Epithelial cell of proximal tubule (primary cell): ENCODE measurements at places on chromosomes 7 and 10. TPM values are rescaled to one million over a fixed set of nuclear protein-coding genes. Genes with fewer than 3 reads are reported as not detected.

- DNase-seq: no peak
Measured at GRCh38 chr7:42744746-42745145, 167.1 kb downstream of the C7orf25 start.

UTF1 gene
- total RNA-seq: not detected in 2 replicates

DNA sequence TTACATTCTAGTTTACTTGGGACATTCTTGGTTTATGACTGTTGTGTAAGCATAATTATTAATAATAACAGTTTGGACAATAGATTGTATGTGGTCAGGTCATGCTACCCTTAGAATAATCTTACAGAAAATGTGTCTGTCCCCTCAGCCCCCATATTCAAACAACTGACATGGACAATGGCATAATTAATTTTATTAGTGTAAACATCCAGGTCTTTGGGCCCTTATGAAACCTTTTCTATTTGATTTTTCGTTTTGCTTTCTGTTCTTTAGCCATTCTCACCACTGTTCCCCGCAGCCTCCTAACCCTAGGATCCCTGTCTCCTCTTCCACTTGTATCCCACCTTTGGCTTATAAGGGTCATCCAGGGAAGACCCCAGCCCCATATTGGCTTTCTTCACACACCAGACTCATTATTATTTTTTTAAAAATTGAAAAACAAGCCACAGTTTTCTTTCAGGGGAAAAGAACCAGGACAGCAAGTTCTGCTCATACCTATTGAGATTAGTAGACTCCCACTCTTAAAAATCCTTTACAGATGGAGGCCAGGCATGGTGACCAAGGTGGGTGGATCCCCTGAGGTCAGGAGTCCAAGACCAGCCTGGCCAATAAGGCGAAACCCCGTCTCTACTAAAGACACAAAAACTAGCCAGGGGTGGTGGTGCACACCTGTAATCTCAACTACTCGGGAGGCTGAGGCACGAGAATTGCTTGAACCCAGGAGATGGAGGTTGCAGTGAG, 11.5 kb downstream of the VIM start:
- no peak for DNase-seq

GRCh38 chr10:101569622-101570427, 18.2 kb downstream of the POLL start:
- no peak for DNase-seq

- peak; percentile 55 for DNase-seq
Measured at GRCh38 chr7:66047426-66047825, 28.2 kb upstream of the ASL start.

GRCh38 chr7:20408467-20408826, 77.7 kb downstream of the ITGB8 start:
- no peak for DNase-seq

NUDT1 gene
- 39.1 and 65.9 TPM in 2 replicates for total RNA-seq

- DNase-seq: no peak
Measured at GRCh38 chr7:129176916-129177710, 11.3 kb upstream of the SMO start.

FOXI2 gene
- total RNA-seq: not detected in 2 replicates

- DNase-seq: no peak
Measured at GRCh38 chr10:101666083-101666482, 28.9 kb downstream of the FBXW4 start.

DNA sequence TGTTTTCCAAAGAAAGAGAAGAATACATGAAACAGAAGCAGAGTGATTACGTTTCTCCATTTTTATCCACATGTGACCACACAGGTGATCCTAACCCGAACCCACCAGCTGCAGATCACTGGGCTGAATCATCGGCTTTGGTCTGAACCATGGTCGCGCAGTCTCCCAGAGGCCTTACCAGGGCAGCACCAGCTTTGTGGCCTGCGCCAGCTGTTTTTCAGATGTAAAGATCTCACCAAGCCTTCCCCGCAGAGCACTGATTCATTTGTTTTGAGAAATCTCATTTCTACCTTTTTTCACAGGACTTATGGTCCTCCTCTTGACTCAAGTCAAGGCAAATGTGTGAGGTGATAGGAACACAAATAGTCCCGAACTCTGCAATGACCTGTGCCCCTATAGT, 207.0 kb upstream of the PPP2R2D start:
- DNase-seq: no peak

GRCh38 chr10:66755474-66755873, 170.4 kb upstream of the LRRTM3 start:
- DNase-seq: no peak

DNA sequence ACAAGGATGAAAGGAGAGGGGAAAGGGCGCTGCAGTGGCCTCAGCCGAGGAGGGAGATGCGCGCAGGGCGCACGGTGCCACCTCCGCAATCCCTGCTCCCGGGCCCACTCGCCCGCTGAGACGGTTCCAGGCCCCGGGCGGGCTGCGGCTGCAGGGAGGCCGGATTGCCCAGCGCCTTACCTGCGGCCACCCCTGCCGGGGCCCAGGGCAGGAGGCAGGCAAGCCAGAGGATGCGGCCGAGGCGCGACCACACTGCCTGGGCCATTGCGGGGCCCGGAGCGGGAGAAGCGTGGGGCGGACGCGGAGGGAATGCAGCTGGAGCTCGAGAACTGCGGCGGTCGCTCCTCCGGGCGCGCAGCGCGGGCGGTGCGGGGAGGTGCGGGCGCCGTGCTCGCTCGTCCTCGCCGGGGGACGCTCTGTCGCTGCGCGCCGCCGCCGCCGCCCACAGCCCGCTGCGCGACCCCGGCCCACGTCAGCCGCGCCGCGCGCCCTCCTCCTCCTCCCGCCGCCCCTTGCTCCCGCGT, at the start of gene TMEM130:
Gene TMEM130 (minus strand): TSS at position 418 of the 524 bp plus-strand sequence. CDS start 153 bp downstream, at position 265.
- no peak for DNase-seq

GRCh38 chr7:30225863-30226613, 58.4 kb upstream of the ZNRF2 start:
- DNase-seq: peak; percentile 56

DNA sequence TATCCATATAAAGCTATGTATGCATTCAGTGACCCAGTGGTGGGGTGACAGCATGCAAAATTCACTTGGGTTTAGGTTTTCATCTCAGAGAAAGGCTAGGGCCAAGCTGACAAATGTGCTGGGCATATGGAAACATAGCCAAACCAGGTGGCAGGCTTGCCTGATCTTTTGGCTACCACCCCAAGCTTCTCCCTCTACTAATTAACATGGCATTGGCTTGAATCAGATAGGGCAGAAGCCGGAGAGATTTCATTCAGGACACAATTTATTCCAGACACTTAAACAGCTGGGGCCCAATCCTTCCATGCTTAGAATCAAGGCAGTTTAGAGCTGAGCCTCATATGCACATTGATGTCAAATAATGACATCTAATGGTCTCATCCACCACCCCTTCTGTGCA, 95.5 kb upstream of the AGK start:
- DNase-seq: no peak

DNA sequence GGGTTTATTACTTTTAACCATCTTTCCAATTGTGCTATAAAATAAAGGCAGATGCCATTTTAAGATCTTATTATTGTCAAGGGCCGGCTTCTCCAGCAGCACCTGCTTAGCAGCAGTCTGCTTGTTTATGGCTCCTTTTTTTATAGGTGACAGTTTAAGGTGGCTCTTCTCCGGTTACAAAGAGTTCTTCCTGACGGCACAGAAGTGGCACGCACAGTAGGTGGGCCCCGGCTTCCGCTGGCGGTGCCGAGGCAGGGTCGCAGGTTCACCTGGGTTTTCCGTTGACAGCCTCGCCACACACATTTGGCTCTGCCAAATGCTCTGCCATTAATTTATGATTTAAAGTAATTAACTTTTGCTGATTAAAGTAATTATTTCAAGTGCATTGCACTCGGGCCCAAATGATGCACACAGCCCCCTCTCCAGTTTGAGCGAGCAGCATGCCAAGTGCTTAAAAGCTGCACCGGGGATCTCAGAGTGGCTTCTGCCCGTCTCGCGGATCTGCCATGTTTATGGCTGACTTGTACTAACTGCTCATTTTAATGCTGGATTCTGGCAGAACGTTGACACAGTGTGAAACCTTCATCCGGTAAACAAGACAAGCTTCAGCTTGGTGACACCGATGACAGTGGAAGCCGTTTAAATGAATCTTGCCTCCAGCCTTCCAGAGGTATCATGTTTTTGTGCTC, 355.1 kb upstream of the MKI67 start:
- DNase-seq: no peak

DNA sequence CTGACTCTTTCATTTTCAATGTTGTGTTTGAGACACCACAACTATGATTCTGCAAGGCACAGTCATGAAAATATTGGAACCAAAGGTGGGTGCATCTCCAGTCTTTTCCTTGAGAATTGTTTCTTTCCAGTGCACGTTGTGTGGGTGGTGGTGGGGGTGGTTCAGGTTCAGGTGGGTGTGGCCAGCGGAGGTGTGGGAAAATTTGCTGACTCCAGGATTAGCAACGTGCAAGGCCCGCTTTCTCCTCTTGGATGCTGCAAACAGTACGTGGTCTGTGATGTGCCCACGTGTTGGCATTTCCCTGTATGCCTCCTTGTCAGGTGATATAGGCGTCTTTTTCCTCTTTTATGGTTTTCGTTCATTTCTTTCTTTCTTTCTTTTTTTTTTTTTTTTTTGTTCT, 59.1 kb downstream of the CAMK1D start:
- DNase-seq: no peak

DNA sequence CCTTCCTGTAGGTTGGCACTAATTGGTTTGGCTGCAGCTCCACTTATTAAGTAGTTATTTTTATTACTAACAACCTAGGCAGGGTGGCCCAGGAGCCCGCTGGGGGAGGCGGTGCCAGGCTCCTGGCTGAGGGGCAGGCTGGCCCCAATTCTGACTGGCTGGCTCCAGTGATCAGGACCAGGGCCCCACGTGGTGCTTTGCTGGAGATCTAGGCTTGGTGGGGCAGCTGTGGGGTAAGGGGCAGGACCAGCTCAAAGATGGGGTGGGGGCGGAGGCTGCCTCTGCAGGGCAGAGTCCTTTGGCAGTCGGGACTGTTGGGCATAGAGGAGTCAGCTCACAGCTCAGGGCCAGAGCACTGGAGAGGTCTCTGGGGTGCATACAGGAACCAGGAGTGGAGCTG, 2.4 kb downstream of the ASL start:
- no peak for DNase-seq

DNA sequence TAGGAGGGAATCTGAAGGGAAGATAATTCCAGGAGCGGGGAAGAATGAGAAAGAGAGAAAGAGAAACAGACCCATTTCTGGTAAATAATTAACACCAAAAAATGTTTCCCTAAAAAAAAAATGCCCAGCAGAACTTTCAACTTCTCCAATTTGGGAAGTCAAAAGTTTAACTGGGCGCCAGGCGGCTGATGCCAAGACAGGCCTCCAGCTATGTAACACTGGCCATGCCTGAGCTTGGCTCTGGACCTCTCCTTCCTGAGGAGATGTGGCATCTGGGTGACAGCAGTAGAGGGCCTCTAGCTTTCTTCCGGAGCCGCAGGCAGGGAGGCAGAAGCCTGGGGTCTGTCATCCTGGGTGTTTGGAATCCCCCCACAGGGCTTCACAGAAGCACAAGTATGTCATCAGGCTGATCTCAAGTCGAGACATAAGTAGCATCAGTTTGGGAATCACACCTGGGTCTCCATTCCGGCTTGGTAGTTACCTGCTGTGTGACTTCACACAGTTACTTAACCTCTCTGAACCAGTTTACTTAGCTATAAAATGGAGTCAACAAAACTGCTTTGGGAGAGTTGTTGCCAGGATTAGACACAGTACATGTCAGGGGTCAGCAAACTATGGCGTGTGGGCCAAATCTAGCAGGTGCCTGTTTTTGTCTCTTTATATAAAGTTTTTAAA, 50.5 kb upstream of the TCF7L2 start:
- no peak for DNase-seq

- no peak for DNase-seq
Measured at GRCh38 chr7:149284343-149284742, 22.3 kb downstream of the ZNF783 start.
